ENCODE measurements at places on chromosomes 13 and 19. TPM values are rescaled to one million over a fixed set of nuclear protein-coding genes. Genes with fewer than 3 reads are reported as not detected.
A peak's percentile ranks its signal among the peaks of the same experiment; 100 is the strongest.

GRCh38 chr19:53409505-53410204, 14.7 kb downstream of the ZNF765 start:
- no peak for DNase-seq

DNA sequence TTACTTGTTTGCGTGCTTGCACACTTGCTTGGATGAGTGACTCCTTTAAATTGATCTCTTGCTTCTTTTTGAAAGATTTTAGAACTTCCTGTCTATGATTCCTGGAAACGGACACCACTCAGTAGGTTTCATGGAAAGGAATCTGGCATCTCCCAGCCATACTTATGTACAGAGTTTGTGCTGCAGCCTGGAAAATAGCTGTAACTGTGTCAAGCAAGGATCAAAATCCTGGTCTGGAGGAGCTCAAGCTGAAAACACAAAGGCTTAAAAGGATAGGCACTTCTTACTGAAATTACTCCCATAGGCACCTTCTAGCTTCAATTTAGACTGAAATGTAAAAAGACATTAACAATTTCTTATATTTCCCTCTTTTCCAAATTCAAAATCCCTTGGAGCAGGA, 1.4 kb upstream of the FREM2 start:
- DNase-seq: no peak

- DNase-seq: peak; percentile 22
These were observed 165.2 kb downstream of the SHISA2 start for GRCh38 chr13:25886438-25887214.

GRCh38 chr19:38877781-38878574, at the start of gene RINL:
Gene RINL, minus strand, starts transcription at chr19:38878275. Its CDS starts 1,533 bp downstream, at chr19:38876742.
- DNase-seq: peak; percentile 86

DNA sequence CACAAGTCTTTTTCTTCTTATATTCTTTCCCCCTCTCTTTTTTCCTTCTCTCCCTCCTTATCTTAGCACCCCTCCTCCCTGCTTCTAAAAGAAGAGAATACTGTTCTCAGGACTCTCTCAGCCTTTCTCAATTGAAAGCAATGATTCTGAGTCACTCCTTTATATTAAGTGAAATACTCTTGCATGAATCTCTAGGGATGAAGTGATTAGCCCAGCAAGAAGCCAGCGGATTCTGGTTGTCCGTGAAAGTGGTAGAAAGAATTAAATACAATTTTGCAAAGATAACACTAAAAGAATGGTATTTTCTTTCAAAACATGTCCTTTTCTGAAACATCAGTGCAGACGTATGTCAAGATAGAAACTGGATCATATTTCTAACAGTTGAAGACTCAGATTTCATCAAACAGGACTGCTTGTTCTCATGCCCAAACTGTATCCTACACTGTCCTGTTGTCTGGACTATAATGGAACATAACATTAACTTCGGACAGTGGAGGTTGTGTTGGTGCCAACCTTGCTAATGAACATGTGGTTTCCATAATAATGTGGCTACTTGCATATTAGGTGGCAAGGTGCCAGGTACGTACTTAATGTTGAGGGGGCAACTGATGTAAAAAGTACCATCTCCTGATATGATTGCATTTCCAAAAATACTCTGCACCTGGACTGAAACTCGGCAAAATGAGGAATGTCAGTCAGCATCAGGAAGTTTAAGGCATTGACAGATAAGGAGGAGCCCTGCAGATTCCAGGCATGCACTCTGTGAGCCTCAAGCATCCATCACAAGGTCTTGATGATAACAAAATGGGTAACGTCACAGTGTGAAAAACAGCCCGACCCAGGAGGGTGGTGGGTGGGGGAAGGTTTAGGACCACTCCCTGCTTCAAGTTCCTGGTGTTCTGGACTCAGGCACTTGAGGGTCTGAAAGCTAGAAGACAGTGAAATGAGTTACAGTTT, 357.2 kb downstream of the DLEU7 start:
- peak; percentile 35 for DNase-seq

- DNase-seq: no peak
These were observed 29.4 kb downstream of the MARK4 start for GRCh38 chr19:45280471-45280961.

GRCh38 chr13:21316376-21316775, 139.9 kb downstream of the MRPL57 start:
- DNase-seq: no peak

GRCh38 chr13:30861163-30861562, 44.9 kb upstream of the MEDAG start:
- DNase-seq: no peak

DNA sequence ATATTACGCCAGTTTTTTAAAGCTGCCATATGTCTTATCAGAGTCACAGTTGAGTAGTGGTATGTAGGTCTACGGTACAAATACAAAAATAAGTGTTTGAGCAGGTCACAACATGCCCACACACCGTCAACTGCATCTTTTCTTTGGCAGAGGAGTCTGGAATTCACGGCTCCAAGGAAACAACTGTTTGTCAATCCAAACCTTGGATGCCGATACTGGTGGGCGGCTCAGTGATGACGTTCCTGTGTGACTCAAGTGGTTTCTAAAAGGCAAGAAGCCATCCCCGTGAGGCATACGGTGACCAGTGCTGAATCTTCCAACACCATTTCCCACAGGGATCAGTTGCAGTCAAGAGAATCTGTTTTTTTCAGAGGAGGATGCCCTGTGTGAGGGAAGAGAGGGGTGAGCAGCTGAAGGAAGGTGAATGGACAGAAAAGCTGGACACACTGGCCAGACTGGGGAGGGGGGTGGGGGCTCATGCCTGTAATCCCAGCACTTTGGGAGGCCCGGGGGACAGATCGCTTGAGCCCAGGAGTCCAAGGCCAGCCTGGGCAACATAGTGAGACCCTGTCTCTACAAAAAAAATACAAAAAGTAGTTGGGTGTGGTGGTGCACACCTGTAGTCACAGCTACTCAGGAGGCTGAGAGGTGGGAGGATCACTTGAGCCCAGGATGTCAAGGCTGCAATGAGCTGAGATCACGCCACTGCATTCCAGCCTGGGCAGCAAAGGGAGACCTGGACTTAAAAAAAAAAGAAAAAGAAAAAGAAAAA, 22.8 kb upstream of the CEBPG start:
- peak; percentile 65 for DNase-seq

Gene SPRED3
- 1.5 TPM for total RNA-seq
